IPS DF 6.9 (cell line): ENCODE measurements at places on chromosomes 1 and 21.

GRCh38 chr1:204946640-204947039 is 76.0 kb downstream of the NFASC start:
- H3K27me3 ChIP-seq: no peaks in the 10 kb centered on the region
- no peaks in the 10 kb centered on the region for H3K36me3 ChIP-seq
- no peak overlapping the region for H3K27ac ChIP-seq

- H3K4me3 ChIP-seq: no peak overlapping the region
- no peak for DNase-seq
- peaks cover 7% of the 10 kb centered on the region; the same call in 1 of the 2 replicates for H3K27me3 ChIP-seq
- H3K4me1 ChIP-seq: peaks cover 9% of the 10 kb centered on the region
- peaks cover 1% of the 10 kb centered on the region; the same call in 1 of the 2 replicates for H3K36me3 ChIP-seq
- no peak overlapping the region for H3K27ac ChIP-seq
These were observed 2.0 kb upstream of the RCC2 start for GRCh38 chr1:17441265-17441992.

DNA sequence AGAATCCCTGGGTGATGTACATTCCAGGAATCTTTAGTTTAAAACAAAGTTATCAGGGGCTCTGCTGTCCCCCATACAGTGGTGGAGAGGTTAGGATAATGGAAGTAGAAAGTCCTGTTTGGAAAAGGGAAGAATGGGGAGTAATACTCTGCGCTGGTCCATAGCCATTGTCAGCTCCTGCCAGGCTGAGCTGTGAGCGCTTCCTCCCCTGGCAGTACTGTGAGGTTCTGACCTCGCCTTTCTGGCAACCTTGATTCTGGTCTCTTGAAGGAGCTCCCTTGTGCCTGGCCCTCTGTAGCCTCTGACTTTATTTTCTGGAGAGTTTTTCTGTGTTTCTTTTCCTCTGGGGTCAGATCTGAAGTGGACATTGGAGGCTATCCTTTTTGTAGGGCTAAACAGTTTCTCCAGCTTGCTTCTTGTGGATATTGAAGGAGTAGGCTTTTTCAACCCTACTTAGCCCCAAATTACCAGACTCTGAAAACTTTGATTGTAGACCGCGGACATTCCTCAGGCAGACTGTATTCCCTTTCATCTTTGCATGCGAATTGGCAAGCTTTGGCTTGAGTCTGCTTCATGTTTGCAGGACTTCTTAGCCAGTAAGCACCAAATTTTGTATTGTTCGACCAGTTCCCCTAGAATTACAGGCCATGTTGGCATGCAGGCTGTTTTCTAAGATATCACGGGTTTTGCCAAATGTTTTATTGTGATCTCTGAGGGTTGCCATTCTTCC is 13.8 kb downstream of the UBE4B start:
- no peak overlapping the region for H3K27ac ChIP-seq
- no peaks in the 10 kb centered on the region for H3K36me3 ChIP-seq
- DNase-seq: no peak
- no peaks in the 10 kb centered on the region for H3K4me1 ChIP-seq
- H3K4me3 ChIP-seq: no peak overlapping the region
- H3K27me3 ChIP-seq: no peaks in the 10 kb centered on the region

GRCh38 chr1:32632829-32633228 is 17.5 kb downstream of the ZBTB8OS start:
- DNase-seq: no peak
- H3K36me3 ChIP-seq: peaks cover 5% of the 10 kb centered on the region; the same call in 1 of the 2 replicates
- no peak overlapping the region for H3K4me3 ChIP-seq
- H3K27me3 ChIP-seq: no peaks in the 10 kb centered on the region

DNA sequence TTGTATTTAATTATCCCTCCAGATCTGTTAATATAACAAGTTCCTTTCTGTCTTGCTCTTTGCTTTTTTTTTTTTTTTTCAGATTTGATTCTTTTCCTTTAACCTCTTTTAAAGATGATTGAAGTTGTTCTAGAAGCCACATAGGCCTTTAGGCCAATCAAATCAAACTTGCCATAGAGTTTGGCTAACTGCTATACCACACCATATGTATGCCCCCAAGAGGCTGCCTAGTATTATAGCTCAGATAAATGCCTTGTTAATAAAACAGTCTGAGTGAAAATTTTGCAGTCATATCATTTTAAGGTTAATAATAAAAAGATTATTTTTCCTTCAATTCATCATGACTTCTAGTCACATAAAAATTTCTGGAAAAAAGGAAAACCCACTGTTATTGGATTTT is 696.0 kb upstream of the CHRM3 start:
- H3K36me3 ChIP-seq: no peaks in the 10 kb centered on the region
- no peak for DNase-seq
- H3K4me3 ChIP-seq: no peak overlapping the region
- H3K27me3 ChIP-seq: no peaks in the 10 kb centered on the region
- H3K4me1 ChIP-seq: no peaks in the 10 kb centered on the region

GRCh38 chr1:2821966-2822620 is 20.6 kb upstream of the TTC34 start:
- DNase-seq: no peak
- no peaks in the 10 kb centered on the region for H3K4me1 ChIP-seq
- H3K27ac ChIP-seq: no peak overlapping the region
- no peaks in the 10 kb centered on the region; the same call in 1 of the 2 replicates for H3K36me3 ChIP-seq

DNA sequence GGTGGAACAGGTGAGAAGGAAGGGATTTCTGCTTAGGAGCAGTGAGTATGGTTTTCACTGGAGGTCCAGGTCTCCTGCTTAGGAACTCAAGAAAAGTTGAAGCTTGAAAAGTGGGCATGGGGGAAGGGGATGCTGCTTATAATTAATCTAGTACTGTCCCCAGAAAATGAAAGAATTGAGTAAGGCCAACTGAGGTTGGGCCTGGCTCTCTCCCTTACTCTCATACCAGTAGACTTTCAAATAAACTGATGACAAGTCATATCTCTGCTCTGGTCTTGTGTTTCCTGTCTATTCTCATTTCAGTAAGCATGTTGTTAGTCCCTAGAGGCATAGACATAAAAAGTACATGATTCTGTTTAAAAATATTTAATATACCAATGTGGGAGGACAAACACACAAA is 26.4 kb downstream of the CD48 start:
- no peak overlapping the region for H3K4me3 ChIP-seq
- H3K27ac ChIP-seq: no peak overlapping the region
- no peaks in the 10 kb centered on the region for H3K27me3 ChIP-seq
- H3K4me1 ChIP-seq: no peaks in the 10 kb centered on the region; the same call in 1 of the 2 replicates
- DNase-seq: no peak
- no peaks in the 10 kb centered on the region for H3K36me3 ChIP-seq

GRCh38 chr1:156848461-156849150 is 10.3 kb downstream of the INSRR start:
- H3K27me3 ChIP-seq: peaks cover 63% of the 10 kb centered on the region
- H3K4me1 ChIP-seq: peaks cover 4% of the 10 kb centered on the region
- H3K4me3 ChIP-seq: peak overlapping the region; percentile 20; the same call in 1 of the 2 replicates
- no peaks in the 10 kb centered on the region for H3K36me3 ChIP-seq

DNA sequence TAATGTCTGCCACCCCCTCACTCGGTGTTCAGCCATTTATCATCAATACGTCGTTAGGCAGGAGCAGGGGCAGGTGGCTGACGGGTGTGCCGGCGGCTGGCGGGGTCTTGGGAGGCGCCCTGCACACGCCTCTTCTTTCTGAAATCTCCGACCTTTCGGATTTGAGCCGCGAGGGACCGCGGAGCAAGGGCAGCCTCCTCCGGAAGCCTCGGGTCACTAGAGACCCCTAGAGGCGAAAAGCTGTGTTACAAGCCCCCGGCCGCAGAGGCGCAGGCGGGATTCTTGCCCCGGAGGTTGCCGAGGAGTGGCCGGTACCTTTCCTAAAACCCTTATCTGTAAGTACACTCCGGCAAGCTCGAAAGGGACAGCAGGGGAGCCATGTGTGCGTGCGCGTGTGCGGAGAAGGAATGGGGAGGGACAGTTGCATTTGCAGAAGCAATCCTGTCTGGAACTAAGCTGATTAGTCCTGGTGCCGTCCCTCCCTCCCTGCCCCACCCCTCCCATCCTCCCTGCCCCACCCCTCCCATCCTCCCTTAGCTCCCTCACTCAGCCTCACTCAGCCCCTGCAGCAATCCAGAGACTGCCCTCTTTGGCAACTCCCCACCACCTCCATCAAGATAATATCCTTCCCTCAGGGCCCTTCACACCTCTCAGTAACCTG is 11.0 kb downstream of the BRINP2 start:
- peak overlapping the region; percentile 28; the same call in 1 of the 2 replicates for H3K4me3 ChIP-seq
- no peaks in the 10 kb centered on the region for H3K36me3 ChIP-seq
- peaks cover 6% of the 10 kb centered on the region; the same call in 1 of the 2 replicates for H3K27me3 ChIP-seq
- no peak overlapping the region for H3K27ac ChIP-seq
- H3K4me1 ChIP-seq: no peaks in the 10 kb centered on the region

GRCh38 chr1:27551170-27551952 is 52.6 kb downstream of the AHDC1 start:
- peaks cover 25% of the 10 kb centered on the region for H3K36me3 ChIP-seq
- H3K27me3 ChIP-seq: no peaks in the 10 kb centered on the region
- H3K4me1 ChIP-seq: peaks cover 3% of the 10 kb centered on the region
- H3K4me3 ChIP-seq: no peak overlapping the region

DNA sequence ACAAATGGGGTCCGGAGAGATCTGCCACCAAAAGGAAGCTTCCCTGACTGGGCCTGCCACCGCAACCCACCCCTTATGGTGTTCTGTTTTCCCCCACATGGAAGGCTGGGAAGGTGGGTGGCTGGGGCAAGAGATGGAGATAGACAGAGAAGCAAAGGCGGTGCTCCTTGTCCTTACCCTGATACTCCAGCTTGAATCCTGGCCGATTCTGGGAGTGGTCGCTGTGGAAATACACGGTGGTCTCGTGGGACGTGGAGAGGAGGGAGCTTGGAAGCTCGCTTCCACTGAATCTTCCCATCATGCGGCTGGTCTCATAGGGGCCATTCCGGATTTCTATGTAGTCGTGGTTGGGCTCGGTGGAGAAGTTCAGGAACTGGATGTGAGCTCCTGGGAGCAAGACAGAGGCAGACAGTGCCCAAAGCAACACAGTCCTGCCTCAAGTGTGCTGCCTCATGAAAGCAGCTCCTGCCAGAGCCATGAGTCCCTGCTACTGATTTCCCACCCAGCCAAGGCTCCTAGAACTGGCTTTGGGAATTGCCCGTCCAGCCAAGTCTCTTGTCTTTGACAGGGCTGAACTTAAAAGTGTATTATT is 138.5 kb downstream of the ZSCAN20 start:
- H3K36me3 ChIP-seq: no peaks in the 10 kb centered on the region
- H3K27me3 ChIP-seq: no peaks in the 10 kb centered on the region
- DNase-seq: no peak
- H3K4me3 ChIP-seq: no peak overlapping the region
- no peak overlapping the region for H3K27ac ChIP-seq

GRCh38 chr21:19712441-19712840 is 1285.8 kb upstream of the NCAM2 start:
- no peak overlapping the region for H3K4me3 ChIP-seq
- H3K36me3 ChIP-seq: no peaks in the 10 kb centered on the region
- H3K27ac ChIP-seq: no peak overlapping the region
- H3K4me1 ChIP-seq: no peaks in the 10 kb centered on the region
- DNase-seq: no peak
- H3K27me3 ChIP-seq: no peaks in the 10 kb centered on the region

DNA sequence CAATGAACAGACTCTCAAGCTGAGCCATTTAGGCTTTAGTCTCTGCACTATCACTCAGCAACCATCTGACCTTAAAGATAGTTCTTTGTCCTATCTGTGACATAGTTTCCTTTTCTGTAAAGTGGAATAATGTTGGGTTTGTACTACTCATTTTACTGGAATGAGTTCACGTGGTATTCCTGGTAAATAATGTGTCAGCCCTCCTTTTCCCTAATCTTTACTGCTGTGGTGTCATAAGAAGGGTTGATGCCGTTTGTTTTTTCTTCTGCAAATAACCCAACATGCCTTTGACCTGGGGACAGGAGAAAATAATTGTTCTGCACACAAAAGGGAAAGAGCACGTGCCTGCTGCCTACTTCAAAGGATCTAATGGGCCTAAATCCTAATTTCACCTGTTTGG is 297.8 kb downstream of the BRINP3 start:
- no peaks in the 10 kb centered on the region for H3K4me1 ChIP-seq
- H3K27ac ChIP-seq: no peak overlapping the region
- no peak for DNase-seq
- no peak overlapping the region for H3K4me3 ChIP-seq

GRCh38 chr1:43849670-43850069 is 83.9 kb upstream of the ARTN start:
- H3K27ac ChIP-seq: no peak overlapping the region
- H3K4me3 ChIP-seq: no peak overlapping the region
- H3K4me1 ChIP-seq: no peaks in the 10 kb centered on the region
- H3K27me3 ChIP-seq: no peaks in the 10 kb centered on the region; the same call in 1 of the 2 replicates
- no peaks in the 10 kb centered on the region for H3K36me3 ChIP-seq
- DNase-seq: no peak

GRCh38 chr1:31548907-31549808 is 27.2 kb upstream of the TINAGL1 start:
- no peaks in the 10 kb centered on the region for H3K36me3 ChIP-seq
- H3K4me1 ChIP-seq: peaks cover 6% of the 10 kb centered on the region; the same call in 1 of the 2 replicates
- H3K27me3 ChIP-seq: no peaks in the 10 kb centered on the region
- peak overlapping the region; percentile 44; the same call in 1 of the 2 replicates for H3K4me3 ChIP-seq

DNA sequence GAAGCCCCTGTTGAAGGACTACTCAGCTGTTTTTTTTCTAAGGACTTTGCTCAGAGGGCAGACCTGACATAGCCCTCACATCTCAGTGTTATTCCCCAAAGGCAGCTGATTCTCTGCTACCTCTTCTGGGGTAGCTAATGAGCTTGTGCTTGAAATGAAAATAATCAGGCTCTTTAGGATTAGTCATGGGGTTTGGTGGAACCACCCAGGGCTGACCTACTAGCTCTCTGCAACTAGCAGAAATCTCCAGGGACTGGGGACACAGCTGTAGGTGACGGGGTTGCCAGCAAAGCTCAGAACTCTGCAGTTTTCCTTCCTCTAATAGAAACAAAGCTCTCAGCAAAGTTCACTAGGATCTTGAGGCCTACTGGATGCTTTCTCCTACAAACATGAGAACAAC is 106.4 kb upstream of the BCL9 start:
- no peak overlapping the region for H3K4me3 ChIP-seq
- no peaks in the 10 kb centered on the region for H3K36me3 ChIP-seq
- H3K27ac ChIP-seq: no peak overlapping the region
- H3K27me3 ChIP-seq: no peaks in the 10 kb centered on the region
- no peaks in the 10 kb centered on the region for H3K4me1 ChIP-seq

DNA sequence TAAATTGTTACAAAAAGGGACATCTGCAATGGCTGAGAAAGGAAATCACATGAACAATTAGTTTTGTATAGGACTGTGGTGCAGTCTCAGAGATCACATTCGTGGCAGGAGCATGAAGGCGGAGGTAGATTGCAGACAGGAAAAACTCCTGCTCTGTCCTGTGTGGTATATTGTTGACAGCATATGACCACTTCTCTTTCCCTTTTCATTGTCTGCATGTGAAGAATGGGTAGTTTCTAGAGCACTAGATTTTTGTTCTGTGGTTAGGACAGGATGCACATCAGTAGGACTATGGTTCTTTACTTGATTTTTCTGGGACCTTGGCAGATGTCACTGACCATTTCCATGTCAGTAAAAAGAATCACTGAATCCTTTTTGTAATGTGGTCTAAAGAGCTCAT is 625.9 kb upstream of the PKN2 start:
- no peak for DNase-seq
- no peaks in the 10 kb centered on the region for H3K4me1 ChIP-seq
- no peaks in the 10 kb centered on the region for H3K36me3 ChIP-seq
- H3K27me3 ChIP-seq: no peaks in the 10 kb centered on the region
- no peak overlapping the region for H3K4me3 ChIP-seq
